Foreskin fibroblast (primary cell): ENCODE measurements at places on chromosomes 12 and 14.

DNA sequence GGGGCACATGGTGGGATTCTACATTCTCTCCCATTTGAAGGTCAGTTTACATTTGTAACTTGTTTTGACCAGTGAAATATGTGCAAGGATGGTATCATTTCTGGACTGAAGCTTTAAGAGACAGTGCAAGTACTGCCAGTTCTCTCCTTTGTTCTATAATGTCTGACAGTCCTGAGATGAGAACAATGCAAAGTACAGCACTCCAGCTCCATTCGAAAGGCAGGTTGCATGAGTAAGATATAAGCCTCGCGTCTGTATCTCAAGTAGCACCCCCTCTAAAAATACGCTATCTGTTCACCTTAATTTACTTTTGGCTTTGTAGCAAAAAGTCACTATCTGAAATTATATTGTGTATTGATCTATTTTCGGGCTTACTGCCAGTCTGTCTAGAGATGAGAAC is 1122.2 kb upstream of the TMEM132C start:
- DNase-seq, result no peak

DNA sequence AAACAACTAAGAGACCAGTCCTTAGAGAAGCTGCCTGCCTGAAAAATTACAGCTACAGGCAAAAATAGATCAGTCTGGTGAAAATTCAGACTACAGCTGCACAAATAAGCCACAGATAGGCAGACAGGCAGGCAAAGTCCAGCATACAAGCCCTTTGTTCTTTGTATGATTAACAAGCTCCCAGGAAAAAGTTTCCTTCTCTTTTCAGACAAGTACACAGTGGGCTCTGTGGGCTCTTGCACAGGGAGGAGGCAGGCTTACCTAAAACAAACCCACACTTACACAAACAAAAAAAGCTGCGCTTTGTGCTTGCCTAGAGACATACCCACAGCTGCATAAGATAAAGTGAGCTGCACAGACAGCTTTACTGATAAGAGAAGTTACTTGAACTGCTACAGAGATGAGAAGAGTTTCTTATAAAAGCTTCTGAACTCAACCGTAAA is 7.7 kb downstream of the OR6C68 start:
- no peak for DNase-seq

GRCh38 chr14:35366521-35366976 is 38.0 kb downstream of the NFKBIA start:
- no peak for DNase-seq

DNA sequence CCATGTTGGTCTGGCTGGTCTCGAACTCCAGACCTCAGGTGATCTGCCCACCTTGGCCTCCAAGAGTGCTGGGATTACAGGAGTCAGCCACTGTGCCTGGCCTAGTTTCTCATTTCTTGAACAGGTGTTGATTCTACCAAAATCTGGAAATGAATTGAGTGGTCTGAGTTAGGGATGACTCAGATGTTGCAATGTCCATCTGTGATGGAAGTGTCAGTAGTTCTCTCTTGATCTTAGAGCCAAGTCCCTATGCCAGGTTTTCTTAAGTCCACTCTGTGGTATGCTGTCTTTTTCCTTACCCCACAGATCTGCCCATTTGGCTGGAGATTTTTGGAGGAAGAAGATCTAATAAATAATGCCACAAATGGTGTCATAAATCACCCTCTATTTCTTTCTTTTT is 12.6 kb downstream of the SNAPC1 start:
- DNase-seq, result no peak

DNA sequence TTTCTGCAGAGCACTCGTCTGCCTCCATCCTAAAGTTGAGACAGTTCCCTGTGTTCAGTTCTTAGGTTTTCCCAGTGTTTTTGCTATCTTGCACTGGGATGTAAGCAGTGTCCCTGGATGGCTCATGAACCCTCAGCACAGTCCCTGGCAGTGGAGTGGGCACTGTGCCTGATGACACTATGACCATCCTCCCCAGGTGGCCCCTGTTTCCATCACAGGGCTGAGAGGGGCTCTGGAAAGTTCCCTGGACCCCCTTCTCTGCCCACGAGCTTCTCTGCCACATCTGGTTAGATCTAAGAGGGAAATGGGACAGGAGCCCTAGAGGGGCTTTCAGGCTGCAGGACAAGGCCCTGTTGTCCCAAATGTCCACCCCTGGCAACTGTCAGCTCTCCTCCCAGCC is 249.8 kb upstream of the SFSWAP start:
- DNase-seq, result no peak

GRCh38 chr12:76255281-76255680 is 92.9 kb downstream of the BBS10 start:
- no peak for DNase-seq

- peak; percentile 44 for DNase-seq
Observed at GRCh38 chr14:90060312-90060964, 1.4 kb upstream of the KCNK13 start.

- peak; percentile 74 for DNase-seq
Observed at GRCh38 chr12:27922531-27923139, 49.9 kb downstream of the PTHLH start.

GRCh38 chr12:52091061-52091460 is 11.6 kb downstream of the SMIM41 start:
- no peak for DNase-seq

DNA sequence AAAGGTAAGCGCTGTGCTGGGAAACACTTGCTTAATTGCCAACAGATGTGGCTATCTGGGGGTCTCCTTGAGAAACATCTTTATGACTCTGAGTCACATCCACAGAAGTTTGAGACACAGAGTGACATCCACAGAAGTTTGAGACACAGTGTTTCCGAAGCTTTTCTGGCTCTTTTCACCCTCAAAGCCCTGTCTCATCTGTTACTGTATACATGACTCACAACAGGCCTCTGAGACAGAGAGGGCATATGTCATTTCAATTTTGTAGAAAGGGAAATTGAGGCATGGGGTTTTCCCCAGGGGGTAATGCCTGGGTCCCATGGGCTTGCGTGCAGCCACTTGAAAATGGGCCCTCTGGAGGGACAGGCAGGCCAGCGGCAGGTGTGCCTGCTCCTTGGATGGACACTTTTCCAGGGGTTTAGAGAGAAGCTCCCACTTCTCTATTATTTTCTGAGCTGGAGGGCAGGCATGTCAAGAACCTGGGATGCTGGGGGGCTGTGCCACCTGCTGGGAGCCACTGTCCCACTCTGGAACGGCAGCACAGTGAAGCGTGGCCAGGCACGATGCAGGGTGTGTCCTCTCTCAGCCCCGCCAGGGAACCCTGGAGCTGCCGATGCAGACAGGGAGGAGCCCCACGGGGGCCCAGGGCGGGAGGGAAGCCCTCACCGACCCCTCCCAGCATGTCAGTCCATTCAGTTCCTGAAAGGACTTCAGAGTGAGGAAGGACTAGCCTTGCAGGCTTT is 111.3 kb upstream of the FKBP4 start:
- no peak for DNase-seq

- no peak for DNase-seq
Observed at GRCh38 chr14:70803321-70804310, 5.7 kb downstream of the MAP3K9 start.

GRCh38 chr14:104688505-104689108 is 811 bp upstream of the INF2 start:
- DNase-seq, result peak; percentile 48

GRCh38 chr12:121144416-121144914 is 11.8 kb downstream of the P2RX7 start:
- peak; percentile 38 for DNase-seq

DNA sequence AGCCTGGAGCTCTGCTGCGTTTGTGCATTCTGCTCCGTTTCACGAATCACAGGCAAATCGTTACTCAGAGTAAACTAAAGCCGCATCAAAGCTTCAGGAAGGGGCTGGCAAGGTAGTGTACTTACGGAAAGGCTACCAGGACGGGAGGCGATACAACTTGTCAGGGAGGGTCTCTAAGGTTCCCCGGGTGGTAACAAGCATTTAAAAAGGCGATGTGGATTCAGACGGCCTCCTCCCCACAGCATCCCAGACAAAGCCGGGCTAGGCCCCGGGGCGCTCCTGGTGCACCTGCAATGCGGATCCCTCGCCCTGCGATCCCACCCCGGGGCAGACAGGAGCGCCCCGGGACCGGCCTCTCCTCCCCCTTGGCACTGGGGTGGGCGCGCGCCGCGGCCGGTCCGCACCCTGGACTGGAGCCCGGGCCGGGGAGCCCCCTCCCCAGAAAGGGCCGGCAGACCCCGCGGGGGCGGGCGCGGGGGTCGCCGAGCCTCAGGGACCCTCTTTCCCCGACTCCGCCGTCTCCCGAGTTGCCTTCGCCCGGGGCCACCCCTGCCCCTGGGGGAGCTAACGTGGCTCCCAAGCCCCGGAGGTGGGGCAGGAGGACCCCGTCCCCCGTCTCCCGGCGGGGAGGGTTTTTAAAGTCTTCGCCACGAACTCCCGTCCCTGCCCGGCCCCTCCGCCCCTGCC is 718 bp downstream of the CCDC92 start:
- peak; percentile 65 for DNase-seq

DNA sequence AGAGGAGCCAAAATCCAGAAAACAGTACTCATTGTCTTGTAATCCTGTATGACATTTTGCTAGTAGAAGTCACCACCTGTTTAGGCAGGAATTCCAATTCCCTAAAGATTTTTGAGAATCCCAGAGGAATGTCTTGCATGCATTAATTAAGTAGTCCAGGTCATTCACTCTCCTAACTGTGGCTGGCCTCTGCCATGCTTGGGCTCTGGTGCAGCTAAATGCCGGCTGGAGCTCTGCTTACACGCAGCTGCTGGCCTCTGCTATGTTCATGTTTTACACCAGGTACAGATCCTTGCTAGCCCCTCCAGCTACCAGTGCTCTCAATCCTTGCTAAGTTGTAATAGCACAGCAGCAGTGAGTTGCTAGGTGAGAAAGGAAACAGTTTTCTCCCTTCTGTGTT is 16.3 kb upstream of the HIF1A start:
- no peak for DNase-seq
